ENCODE measurements at places on chromosomes 7 and 10. TPM values are rescaled to one million over a fixed set of nuclear protein-coding genes. Genes with fewer than 3 reads are reported as not detected.

DNA sequence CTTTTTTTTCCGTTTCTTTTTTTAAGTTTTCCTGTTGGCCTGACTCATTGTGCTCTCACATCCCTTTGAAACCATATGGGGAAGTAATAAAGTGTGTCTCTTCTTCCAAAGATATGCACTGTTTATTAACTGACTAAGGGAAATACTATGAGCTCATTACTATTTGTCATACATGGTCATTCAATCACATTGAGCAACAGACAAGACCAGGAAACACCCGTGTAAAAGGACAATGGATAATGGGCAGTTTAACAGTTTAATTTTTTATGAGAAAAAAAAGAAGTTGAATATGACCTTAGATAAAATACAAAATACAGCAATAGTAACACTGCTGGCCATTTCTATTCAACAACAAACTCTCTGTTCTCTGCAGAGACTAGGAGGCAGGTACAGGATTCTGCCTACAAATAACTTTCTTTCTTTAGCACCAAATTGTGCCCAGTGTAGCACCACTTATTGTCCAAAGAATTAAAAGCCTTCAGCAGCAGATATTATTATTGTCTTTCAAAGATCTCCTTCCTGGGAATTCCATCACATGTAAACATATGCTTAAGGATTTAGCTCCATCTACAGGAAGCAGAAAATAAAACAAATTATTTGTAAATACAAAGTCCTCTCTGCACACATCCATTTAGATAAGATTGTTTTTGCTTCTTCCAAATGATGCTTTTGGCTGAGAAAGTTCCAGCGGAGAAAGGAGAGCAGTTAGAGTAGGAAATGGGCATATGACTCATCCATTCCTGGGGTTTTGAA, 55.0 kb upstream of the AKR1E2 start:
- peak; percentile 98 for DNase-seq

GRCh38 chr10:77248104-77248790, 389.4 kb downstream of the KCNMA1 start:
- no peak for DNase-seq

CCL24 gene
- polyA plus RNA-seq: not detected

GRCh38 chr7:148914208-148914777, 30.2 kb upstream of the EZH2 start:
- peak; percentile 85 for DNase-seq

DNA sequence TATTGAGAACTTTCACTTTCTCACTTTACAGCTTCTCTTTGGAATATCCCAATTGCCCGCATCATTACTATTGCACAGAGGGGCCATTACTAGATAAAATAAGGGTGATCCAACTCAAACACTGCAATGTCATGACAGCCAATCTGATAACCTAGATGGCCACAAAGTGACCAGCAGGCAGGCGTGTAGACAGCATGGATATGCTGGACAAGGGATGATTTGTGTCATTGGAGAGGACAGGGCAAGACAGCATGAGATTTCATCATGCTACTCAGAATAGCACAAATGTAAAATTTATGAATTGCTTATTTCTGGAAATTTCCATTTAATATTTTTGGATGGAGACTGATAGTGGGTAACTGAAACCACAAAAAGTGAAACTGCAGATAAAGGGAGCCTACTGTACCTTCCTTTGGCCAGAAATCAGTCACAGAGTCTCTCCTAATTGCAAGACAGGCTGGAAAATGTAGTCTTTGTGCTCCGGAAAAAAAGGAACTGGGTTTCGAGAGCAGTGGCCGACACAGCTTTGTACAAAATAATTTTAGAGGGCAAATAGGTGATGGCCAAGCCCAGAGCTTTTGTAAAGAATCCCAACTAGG, 6.1 kb upstream of the GSDME start:
- DNase-seq: no peak

DNA sequence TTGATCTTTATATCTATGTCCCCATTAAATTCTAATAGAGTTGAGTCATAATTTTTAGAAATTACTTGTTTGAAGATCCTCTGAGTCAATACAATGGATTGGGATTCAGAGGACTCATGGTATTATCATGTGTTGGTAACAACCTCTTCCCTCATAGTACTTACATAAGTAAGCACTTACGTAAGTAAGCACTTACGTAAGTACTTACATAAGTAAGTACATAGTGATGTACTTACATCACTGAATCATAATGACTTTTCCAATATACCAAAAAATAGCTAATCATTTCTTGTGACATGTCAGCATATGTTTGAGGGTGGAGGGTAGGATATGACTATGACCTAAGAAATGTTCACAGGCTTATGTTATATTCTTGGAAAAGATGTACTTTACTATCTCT, 740.5 kb downstream of the SORCS1 start:
- DNase-seq: peak; percentile 96

DNA sequence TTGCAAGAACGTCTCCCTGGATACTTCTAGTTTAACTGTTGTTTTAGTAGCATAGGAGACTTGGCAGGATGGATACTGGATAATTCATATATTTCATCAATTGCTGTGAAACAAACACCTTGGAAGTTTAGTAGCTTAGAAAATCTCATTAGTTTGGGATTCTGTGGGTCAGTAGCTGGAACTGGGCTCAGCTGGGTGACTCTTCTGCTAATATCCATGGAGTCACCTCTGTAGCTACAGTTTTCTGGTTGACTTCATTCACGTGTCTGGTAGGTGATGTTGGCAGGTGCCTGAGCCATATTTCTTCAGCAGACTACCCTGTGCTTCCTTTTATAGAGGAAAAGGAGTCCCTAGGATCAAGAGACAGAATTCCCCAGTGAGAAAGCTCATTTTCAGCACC, 208.9 kb upstream of the PFKP start:
- no peak for DNase-seq

LRRC17 gene
- polyA plus RNA-seq: 250 TPM
